ENCODE measurements at places on chromosomes 3 and 15.

DNA sequence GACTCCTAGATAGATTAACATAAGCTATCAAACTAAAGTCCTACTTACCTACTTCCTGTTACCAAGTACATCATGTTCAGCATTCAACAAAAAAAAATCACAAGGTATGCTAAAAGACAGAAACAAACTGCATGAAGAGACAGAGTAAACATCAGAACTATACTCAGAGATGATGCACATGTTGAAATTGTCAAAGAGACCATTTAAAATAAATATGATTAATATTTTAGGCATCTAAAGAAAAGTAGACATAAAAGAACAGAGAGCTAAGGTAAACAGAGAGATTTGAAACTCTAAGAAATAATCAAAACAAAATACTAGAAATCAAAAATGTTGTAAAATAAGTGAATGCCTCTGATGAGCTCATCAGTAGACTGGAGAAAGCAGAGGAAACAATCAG is 224.8 kb upstream of the STAC start:
- DNase-seq, result no peak

GRCh38 chr3:76487446-76487845 is 552.5 kb upstream of the ROBO2 start:
- no peak for DNase-seq

- DNase-seq, result no peak
Observed at GRCh38 chr3:136909187-136909586, 47.2 kb downstream of the NCK1 start.

GRCh38 chr15:43249236-43249635 is 17.5 kb downstream of the TGM5 start:
- no peak for DNase-seq

GRCh38 chr15:81322676-81323253 is 1.2 kb downstream of the STARD5 start:
- no peak for DNase-seq

DNA sequence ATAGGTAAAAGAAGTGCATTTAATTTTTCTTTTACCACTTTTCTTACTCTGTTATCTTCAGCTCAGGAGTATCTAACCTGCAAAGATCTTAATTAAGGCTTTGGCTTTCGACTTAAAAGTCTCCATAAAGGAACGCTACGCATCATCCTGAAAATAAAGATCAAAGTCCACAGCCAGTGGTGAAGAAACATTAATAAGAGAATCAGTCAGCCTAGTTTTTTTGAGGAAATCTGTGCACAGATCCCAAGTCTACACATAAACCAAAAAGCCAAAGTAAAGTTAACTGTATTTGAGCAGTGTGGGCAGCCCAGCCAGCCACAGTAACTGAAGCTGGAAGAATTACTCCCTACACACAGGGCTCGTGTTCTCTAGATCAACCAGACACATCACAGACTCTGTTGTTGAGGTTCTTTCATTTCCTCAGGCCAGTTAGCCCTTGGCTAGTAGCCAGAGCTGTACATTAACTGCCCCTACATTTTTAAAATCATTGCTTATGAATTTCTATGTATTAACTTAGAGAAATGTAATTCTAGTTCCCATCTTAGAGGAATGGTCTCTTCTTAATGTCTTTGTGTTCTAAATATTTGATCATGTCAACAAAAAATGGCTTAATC is 6.9 kb downstream of the LRRC2 start:
- DNase-seq, result no peak

DNA sequence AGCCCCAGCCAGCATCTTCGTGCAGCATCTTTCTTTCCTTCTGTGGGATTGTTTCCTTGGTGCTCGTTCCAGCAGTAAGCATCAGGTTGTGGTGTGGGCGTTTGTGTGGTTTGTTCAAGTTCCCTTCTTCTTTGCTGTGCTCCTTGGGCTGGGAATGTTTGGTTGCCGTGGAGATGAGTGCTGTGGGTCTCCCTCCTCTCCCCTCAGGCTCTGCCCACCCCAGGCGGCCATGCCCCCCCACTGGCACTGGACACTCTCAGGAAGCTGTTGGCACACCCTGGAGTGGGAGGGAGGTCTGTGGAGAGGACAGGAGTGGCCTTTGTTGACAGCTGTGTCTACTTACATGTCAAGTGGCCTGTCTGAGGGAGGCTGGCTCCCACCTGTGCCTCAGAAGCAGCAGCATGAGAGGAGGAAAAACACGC is 46.5 kb upstream of the SACM1L start:
- no peak for DNase-seq

- no peak for DNase-seq
Observed at GRCh38 chr15:82890338-82890994, 62.1 kb downstream of the HOMER2 start.

DNA sequence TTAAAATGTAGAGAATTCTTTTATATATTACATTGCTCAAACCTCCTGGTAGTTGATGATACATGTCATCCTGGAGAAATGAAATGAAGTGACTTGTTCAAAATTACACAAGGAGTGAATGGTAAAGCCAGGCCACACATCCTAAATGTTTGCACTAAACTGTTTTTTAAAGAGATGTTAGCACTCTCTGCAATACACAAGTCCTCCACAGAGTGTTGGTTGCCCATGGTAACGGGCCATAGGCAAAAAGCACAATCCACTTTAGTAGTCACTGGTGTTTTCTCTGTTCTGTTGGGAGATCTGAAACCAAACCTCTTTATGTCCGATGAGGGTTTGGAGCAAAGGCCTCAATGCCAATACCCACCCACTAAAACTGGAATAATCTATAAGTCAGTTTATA is 907.4 kb downstream of the NTRK3 start:
- peak; percentile 3 for DNase-seq

DNA sequence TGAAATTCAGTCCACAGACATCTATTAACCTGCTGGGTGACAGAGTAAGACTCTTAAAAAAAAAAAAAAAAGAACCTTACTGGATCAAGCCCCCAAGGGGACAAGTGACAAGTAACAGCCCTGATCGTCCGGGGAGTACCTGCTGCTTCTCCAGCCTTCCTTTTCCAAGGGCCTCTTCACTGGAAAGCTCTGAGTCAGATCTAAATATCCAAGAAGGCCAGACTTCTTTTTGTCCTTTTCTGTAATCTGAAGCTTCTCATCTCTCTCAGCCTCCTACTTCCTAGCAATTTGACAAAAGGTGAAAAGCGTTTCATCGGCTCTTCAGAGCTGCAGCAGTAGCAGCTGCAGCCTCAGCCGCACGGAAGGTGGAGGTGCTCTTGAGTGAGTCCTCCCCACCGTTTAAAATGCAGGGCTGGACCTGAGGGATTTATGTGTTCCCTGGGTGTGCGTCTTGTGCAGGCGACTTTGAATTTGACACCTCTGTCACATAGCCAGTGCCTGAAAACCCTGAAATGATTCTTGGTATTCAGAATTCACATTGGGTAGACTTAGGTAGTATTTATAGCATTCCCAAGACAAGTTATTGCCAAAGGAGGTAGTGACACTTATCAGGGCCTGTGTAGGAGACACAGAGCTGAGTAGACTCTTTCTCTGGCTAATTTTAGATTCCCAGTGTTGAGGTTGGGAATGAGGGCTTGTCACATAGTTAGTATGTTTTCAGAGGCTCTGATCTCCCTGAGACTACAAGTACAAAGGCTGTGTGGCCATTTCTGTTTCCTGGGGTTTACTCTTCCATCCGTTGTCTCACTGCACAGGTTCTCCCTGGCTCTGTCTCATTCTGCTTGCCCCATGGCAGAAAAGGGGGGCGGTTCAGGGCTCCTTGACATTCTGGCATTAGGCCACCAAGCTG is 291.2 kb upstream of the C2CD4B start:
- DNase-seq, result no peak

DNA sequence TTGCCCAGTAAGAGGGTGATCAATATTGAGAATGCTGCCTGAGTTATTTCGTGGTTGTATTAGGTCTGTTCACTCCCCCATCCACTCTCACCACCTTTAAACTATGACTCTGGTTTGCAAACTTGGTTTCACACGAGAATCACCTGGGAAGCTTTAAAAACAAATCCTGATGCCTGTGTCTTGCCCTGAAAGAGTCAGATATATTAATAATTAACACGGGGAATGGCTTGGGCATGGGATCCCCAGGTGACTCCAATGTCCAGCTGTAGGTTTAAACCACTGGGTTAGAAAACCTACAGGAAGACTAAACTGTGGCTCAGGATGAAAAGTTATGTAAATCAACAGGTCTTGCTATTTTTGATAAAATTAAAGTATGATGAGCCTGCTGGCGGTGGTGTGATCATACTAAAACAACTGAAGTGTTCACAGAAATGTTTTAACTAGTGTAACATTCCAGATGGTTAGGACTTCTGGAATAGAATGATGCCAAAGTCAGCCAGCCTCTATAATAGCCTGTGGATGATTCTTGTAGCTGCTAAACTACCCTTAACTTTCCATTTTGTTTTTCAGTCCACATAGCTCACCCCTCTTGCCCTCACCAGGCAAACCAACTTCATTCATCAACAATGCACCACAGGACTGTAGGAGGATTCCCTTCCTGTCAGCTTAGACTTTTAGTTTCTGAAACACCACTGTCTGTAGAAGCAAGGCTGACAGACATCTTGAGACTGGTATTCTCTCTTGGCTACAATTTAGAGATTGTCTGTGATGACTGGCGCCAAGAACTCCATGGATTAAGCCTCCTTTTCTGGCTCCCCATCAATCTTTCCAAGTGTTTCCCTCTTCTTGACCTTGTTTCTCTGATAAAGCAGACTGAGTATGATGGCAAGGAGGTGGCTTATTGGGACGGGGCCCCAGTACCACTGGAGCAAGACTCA is 119.1 kb upstream of the ADAMTS9 start:
- no peak for DNase-seq

DNA sequence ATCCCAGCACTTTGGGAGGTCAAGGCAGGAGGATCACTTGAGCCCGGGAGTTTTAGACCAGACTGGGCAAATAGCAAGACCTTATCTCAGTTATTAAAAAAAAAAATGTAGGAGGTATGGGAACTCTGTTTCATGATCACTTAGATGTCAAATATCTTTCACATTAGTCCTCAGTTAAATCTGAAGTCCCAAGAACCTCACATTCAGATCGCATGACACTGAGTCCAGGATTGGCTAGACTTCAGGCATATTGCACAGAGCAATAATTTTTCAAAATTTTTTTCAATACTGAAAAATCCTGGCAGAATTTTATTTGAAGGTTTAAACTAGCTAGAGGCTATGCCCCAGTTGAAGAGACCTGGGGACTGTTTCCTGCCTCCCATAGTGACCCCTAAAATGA is 56.3 kb upstream of the ZNF148 start:
- no peak for DNase-seq

- no peak for DNase-seq
Observed at GRCh38 chr3:169663951-169664820, 674 bp upstream of the MECOM start.

- no peak for DNase-seq
Observed at GRCh38 chr3:66592927-66593625, 92.3 kb upstream of the LRIG1 start.

DNA sequence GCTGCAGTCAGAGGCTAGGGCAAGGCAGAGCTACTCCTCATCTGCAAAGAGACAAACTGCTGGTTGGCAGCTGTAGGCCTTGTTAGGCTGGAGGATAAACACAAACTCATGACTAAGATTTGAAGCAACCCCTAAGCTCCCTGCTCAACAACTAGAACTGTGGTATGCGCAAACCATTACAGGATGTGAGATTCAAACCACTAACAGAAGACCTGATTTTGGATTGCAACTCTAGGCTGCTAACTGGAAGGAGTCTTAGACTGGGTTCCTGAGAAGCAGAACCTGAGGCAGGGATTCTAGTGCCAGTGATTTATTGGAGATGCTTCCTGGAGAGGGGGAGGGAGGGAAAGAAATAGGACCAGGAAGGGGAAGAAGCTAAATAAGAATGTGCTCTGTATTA is 22.5 kb downstream of the CCR4 start:
- no peak for DNase-seq

DNA sequence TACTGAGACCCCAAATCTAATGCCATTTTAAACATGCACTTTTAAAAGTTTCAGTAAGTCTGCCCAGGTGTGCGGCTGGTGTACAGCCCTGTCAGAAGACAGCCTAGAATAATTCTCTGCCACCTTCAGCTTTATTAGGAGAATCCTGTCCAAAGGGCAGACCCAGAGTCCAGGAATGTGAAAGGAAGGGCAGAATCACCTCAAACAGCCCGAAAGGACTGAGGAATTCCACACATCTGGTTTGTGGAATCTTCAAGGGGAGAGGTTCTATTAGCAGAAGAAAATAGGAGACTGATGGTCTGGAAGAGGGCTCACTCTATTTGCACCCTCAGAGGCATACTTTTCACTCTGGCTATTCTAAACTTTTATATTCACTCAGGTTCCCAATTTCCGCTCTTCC is 46.6 kb downstream of the TYRO3 start:
- no peak for DNase-seq

DNA sequence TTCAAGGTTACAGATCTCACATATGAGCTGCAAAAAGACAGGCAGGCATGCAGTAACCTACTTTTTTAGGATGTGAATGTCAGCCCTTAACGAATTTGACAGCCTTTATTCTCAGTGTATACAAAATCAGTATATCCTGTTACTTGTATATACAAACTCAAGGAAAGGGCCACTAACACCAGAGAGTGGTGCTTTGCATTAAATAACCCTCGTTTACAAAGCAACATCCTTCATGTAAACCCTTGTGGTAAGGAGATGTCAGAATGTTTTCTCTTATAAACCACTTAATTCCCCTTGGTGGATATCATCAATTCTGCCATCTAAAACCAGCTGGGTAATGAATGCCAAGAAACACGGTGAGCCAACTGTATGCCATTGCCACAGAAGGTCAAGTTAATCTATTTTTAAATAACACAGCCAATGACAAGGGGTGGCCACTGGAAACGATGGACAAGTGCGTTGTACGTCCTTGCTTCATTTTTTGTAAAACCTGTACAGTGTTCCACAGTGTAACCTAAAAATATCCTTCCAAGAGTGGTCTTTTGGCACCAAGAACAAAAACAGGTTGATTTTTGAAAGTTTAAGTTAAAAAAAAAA is 7.5 kb downstream of the MAGI1 start:
- no peak for DNase-seq

DNA sequence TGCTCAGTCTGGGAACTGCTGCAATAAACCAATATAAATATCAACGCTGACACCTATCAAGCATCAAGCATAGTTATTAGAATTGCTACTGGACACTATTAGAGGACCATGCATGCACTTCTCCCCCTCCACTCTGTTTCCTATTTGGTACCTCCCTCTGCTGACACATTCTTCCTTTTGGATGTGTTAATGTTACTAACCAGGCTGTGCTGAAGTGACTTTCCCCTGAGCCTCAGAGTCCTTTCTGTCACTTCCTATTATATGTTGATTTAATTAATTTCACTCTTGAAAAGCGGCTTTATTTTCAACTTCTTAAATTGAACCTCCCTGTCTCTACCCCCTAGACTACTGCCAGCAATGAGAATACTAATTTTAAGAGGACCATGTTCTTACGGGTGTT is 379.1 kb downstream of the MCTP2 start:
- DNase-seq, result no peak

DNA sequence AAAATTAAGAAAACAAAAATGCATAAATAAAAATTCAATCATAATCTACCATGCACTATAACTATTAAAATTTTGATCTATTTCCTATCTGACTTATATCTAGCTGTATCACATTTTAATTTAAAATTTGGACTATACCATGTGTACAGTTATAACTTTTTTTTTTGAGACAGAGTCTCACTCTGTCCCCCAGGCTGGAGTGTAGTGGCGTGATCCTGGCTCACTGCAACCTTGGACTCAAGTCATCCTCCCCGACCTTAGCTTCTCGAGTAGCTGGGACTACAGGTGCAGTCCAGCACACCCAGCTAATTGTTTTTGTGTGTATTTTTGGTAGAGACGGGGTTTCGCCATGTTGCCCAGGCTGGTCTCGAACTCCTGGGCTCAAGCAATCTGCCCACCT is 119.9 kb downstream of the ADAM10 start:
- DNase-seq, result no peak
